ENCODE measurements at places on chromosomes 2 and 18. TPM values are rescaled to one million over a fixed set of nuclear protein-coding genes. Genes with fewer than 3 reads are reported as not detected.

- DNase-seq = no peak
Measured at GRCh38 chr2:54067851-54068375, 47.5 kb upstream of the ACYP2 start.

DNA sequence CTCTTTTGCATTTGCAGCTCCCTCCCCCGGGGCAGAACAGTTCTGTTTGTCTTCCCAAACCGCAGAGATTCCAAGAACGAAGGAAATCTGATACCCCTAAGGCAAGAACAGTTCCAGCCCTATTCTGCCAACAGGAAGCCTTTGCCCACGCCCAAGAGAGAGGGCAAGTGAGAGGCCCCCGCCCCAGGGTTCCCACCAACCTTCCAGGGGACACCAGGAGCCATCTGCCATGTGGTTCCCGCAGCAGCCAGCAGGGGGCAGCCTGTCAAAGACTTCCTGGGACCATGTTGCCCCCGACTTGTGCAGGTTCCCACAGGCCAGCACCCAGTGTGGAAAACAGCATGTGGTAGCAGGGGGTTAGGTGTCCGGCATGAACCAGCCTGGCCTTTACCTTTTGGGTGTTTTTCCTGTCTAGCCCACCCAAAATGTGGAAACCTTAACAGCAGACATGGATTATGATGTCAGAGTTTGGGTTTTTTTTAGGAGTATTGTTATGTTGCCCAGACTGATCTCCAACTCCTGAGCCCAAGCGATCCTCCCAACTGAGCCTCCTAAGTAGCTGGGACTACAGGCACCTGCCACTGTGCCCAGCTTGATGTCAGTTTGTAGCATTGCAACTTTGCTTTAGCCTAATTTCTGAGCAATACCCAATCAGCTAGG is 21.7 kb upstream of the EFHD1 start:
- peak; percentile 47 for DNase-seq

DNA sequence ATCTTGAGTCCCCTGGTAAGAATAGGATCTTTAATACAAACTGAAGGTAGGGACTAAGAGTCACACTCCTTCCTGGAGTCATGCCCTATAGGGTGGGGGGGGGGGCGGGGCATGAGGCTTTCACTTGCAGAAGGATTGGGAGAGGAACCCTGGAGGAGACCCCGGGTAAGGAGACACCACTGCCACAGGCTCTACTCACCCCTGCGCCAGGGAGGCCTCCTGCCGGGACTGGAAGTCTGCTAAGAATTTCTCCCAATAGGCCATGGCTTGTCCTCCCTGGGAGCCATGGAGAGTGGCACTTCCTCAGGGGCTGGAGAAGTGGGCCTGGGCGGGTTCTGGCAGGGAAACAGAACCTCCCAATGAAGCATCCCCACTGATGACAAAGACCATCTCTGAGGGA is 645.3 kb upstream of the RAB6C start:
- no peak for DNase-seq

DNA sequence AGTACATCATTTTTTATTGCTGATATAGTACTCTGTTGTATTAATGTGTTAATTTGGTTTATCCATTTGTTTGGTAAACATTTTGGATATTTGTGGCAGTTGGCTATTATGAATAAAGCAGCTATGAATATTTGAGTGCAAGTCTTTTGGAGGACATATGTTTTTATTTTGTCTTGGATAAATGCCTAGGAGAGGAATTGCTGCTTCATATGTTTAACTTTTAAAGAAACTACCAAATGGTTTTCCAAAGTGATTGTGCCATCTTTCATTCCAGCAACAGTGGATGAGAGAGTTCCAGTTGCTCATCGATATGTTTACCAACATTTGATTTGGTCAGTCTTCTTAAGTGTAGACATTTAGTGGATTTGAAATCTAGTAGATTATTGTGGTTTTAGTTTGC is 51.8 kb downstream of the MERTK start:
- DNase-seq = no peak

GRCh38 chr18:75407468-75408437 is 19.8 kb downstream of the SMIM21 start:
- no peak for DNase-seq

DNA sequence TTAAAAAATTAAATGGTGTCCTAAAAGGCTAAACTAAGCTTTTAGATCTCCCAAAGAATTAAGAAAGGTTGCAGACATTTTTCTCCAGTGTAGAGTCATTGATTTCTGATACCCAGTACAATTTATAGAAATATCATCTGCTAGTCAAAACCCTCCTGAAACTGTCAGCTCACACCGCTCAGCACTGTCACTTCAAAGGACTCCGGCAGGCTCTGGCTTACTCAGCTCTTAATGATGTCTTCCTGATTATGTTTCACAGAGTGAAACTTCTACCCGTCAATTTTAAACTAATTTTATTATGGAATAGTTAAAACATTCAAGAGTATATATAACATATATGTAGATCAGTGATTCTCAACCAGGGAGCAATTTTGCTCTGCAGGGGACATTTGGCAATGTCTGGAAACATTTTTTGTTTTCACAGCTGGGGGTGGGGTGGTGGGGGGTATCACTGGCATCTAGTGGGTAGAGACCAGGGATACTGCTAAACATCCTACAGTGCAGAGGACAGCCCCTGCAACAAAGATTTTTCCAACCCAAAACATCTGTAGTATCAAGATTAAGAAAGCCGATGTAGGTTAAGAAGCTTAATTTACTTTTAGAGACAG is 31.6 kb downstream of the CDK15 start:
- no peak for DNase-seq

DNA sequence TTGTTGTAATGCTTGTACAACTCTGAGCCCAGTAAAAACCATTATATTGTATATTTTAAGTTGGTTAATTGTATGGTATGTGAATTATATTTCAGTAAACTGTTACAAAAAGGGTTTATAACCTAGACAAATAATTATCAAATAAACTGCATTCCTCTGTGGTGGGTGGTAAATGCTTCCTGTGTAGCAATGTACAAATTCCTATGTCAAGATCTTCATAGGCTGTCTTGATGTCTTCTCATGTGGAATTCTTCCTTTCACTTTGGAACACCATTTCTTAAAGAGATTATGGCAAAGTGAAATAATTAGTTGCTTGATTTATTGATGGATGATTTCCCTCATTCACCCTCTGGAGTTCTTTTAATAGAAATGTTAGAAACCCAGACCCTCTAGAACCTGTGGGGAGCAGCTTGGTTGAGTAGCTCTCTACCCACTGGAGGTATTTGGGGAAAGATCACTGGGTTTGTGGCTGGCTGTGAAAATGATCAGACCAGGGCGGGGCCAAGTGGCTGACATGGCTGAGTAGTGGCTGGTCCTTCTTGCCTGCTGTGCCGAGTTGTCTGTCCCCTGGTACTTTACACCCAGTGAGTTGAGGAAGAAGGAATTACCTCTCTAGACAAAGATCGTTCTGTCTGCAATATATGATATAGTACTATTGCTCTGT is 22.4 kb upstream of the MGAT5 start:
- no peak for DNase-seq

DNA sequence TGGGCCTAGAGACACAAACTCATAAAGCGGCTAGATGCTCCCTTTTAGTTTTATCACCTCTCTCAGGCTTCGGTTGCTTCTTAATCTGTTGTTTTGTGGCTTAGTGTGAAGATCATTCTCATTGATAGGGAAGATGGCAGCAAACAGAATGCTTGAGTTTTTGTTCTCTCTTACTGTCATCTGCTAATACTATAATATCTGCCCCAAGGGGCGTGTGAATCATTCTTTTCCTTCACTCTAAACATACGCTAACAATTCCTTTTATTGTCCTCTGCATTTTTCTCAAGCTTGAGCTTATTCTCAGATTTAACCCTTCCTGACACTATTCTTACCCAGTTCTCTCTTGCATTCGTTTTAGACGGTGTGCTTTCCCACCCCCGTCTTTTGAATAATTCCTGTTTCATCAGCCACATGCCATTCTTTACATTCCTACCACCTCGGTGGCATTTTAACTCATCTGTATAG is 323.9 kb upstream of the NRP2 start:
- DNase-seq = no peak

- DNase-seq = no peak
Measured at GRCh38 chr2:213290501-213290900, 6.2 kb downstream of the SPAG16 start.

DNA sequence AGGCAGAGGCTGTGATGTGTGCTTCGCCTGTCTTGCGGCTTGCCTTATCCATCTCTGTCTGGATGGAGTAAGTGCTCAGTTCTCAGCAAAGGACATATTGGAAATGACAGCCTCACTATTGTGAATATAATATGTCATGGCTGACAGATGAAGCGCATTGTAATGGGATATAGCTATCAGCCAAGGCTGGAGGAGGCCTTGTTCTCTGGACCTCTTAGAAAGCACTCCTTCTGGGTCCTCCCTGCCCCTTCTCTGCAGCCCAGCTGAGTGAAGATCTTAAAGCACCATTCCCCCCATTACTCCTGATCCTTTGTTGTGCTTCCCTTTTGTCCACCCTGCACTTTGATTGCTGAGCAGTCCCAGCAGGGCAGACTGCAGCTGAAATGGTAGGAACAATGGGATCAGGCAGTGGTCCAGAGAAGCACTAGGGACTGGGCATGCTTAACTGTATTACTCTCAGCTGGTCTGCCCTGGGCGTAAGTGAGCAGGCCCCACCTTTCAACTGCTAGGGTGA is 265.3 kb downstream of the SETBP1 start:
- DNase-seq = no peak

DNA sequence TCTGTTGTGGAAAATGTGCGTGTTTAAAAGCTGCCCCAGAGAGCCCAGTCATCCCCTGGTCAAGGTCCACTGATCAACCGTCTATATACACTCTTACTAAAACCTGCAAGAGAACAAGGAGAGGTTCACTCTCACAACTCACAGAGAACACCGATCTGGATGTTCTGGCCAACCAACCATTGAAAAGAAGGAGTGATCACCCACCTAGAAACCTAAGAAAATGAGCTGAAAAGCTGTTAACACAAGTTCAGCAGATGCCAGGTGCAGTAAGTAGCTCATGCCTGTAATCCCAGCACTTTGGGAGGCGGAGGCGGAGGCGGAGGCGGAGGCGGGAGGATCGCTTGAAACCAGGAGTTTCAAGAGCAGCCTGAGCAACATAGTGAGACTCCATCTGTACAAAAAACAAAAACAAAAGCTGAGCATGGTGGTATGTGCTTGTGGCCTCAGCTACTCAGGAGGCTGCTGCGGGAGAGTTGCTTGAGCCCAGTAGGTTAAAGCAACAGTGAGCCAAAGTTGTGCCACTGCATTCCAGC is 14.5 kb downstream of the ATG16L1 start:
- DNase-seq = no peak

DNA sequence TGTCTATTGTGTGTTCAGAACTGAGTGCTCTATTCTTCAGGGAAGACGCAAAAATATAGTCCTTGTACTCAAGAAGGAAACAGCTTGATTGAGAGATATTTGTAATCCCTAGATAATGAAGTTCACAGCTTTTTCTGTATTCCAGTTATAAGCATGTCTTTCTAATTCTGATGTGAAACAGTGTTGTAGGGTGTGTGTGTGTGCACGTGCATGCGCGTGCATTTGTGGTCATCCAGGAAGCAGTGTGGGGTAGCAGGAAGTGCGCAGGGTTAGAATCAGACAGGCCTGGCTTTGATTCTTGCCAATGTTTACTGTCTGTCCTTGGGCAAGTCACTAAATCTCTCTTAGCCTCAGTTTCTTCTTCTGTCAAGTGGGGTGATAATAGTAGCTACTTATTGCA is 87.9 kb downstream of the NPAS2 start:
- DNase-seq = peak; percentile 52

GRCh38 chr2:212330263-212330662 is 208.3 kb downstream of the ERBB4 start:
- DNase-seq = no peak

DNA sequence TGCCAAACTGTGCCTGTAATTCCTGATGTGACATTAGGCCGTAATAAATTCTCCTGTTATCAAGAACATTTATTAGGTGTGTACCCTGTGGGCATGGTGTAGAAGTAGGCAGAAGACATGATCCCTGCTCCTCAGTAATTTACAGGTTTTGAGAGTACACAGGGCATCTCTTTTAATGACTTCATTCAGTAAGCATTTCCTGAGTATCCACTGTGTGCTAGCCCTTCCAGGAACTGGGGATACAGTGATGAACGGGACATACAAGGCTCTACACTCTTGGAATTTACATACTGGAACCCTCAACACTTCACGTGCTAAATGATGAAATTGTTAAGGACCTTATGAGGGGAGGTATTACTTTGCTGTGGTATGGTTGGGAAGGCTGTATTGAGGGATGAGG is 30.2 kb downstream of the DIS3L2 start:
- DNase-seq = peak; percentile 48

DNA sequence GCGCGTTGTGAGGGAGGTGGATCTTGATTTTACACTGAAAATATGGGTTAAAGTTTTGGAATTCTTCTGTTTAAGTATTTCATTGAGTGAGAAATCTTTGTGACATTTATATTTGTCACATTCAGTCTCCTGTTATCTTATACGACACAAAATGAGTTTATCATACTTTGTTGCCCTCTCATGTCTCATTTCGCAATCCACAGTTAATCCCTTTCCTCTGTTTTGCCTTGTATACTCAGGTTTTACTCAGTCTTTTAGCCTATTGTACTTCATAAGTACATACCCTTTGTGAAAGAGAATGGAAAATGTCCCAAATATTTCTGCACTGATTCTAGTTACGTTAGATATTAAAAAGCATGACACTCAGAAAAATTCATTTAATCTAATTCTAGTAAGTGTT is 142.7 kb downstream of the ATP9B start:
- no peak for DNase-seq

- DNase-seq = peak; percentile 71
Measured at GRCh38 chr2:85753525-85754312, at the start of gene ATOH8. Gene ATOH8, plus strand, starts transcription at chr2:85753991. Its CDS starts 199 bp downstream, at chr2:85754190.

DNA sequence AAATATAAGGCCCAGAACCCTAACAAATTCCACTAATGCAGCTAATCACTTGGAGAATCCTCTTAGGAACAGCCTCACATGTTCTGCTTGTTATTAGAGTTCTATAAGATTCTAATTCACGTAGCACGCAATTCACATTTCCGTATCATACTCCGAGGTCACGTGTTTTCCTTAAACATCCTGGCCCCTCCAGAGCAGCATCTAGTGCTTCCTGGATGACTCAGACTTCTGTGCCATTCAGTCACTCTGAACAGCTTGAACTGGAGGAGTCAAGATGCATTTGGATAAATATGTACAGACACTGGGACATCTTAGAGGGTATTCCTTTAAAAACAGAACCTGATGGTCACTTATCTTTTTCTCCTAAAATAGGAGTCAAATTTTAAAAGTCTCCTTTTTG is 156.5 kb downstream of the MYO5B start:
- DNase-seq = peak; percentile 73

- DNase-seq = no peak
Measured at GRCh38 chr18:45628979-45629958, 14.0 kb downstream of the SLC14A2 start.

- DNase-seq = peak; percentile 90
Measured at GRCh38 chr2:203683932-203684556, 22.4 kb upstream of the CD28 start.

- DNase-seq = no peak
Measured at GRCh38 chr18:62152844-62153243, 34.0 kb downstream of the PIGN start.

GRCh38 chr2:65027616-65028244 is 28.5 kb upstream of the CEP68 start:
- peak; percentile 34 for DNase-seq

AKAIN1 gene
- not detected for total RNA-seq

CHRNG gene
- total RNA-seq = not detected

SYT4 gene
- not detected for total RNA-seq

KCNJ13 gene
- total RNA-seq = not detected

FBXO15 gene
- 1.7 TPM for total RNA-seq

LHCGR gene
- total RNA-seq = not detected

SLC4A3 gene
- total RNA-seq = 0.17 TPM

HTR2B gene
- 4.4 TPM for total RNA-seq

CCL20 gene
- total RNA-seq = 1.0 TPM
